ENCODE measurements at places on chromosomes 13 and 19. TPM values are rescaled to one million over a fixed set of nuclear protein-coding genes. Genes with fewer than 3 reads are reported as not detected.

C13orf42 gene
- 24.5 TPM for total RNA-seq

DNA sequence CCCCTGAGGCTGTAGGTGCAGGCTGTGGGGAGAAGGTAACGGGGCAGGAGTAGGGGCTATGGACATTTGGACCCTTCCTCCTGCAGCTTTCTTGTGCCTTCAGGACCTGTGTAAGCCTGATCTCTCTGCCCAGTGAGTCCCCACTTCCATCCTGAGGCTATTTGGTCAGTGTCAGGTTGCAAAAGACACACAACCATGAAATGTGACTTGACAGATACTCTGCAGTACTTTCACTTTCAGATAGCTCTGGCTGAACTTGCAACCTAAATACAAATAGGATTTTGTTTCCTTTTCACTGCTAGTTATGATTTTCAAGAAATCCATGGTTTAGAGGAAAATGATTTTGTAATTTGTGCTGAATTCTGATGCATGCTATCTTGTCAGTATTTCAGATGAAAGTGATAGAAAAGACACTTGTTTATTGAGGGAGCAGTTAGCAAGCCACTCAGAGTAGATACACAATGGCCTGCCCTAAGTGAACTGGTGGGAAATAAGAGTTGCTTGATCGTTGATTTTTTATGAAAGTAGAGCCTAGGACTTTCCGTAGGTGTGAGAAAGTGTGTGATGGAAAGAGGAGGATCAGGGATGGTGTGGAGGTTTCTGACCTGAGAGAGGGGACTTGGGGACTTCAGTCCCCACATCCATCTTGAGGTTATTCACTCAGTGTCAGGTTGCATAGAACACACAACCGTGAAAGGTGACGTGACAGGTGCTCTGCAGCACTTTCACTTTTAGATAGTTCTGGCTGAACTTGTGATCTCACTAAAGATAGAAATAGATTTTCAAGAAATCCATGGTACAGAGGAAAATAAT lies 18.1 kb upstream of the EID2 start:
- H3K36me3 ChIP-seq, result no peaks in the 10 kb centered on the region
- no peak overlapping the region for H3K27ac ChIP-seq
- no peak for DNase-seq
- no peaks in the 10 kb centered on the region for H3K27me3 ChIP-seq
- H3K4me1 ChIP-seq, result no peaks in the 10 kb centered on the region

GRCh38 chr13:85663856-85664255 lies 135.4 kb downstream of the SLITRK6 start:
- H3K27me3 ChIP-seq, result no peaks in the 10 kb centered on the region
- H3K4me1 ChIP-seq, result peaks cover 23% of the 10 kb centered on the region
- H3K27ac ChIP-seq, result no peak overlapping the region
- no peak overlapping the region for H3K4me3 ChIP-seq
- no peak for DNase-seq

DNA sequence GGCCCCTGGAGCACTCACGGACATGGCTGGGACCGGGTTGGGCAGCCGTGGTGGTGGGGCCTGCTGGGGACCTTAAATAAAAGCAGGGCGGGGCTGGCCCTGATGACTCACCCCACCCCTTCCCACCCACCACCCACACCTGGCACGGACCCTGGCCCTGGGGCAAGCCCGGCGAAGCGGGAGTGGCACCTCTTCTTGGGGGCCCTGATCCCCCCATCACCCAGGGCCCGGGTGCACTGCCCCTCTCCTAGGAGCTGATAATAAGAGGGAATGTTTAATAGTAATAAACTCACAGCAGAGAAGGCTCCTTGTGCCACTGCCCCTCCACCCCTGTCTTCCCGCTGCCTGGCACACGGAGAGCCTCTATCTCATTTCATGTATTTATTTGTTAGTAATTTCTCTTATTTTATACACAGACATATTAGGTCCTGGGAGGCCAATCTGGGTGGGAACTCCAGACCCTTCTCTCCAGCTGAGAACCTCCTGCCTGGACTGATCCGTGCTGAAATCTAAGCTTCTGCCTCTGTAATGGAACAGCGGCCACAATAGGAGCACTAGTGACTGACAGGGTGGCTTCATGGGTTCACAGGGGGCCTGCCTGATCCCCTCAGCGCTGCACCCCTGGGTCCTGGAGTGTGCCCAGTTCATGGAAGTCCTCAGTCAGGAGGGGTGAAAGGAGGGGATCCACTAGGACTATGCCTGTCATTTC lies at the start of gene LGALS7:
LGALS7 (minus strand) TSS at position 49 of the 709 bp plus-strand sequence; CDS start at position 24, 25 bp downstream.
- DNase-seq, result no peak
- no peaks in the 10 kb centered on the region for H3K36me3 ChIP-seq
- H3K4me3 ChIP-seq, result no peak within 1 kb of the TSS
- H3K4me1 ChIP-seq, result no peaks in the 10 kb centered on the region

DNA sequence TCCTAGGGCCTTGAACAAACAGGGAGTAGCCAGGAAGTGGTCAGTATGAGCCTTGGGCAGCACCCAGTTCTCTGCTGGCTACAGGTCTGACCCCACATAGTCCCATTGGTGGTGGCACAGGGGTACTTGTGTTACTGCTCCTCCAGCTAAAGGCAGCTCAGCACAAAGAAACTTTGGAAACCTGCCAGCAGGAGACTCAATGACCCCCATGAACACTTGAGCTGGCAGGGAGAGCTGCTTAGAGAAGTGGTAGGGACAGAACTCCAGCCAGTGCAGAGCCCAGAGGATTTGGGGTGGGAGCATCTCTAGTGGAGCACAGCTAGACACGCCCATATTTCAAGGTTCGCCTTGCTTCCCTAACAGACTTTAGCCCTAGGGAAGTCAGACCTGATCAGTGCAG lies 10.4 kb upstream of the ZNF586 start:
- H3K27me3 ChIP-seq, result no peaks in the 10 kb centered on the region
- H3K4me3 ChIP-seq, result no peak overlapping the region
- H3K27ac ChIP-seq, result no peak overlapping the region
- no peak for DNase-seq
- peaks cover 27% of the 10 kb centered on the region for H3K36me3 ChIP-seq

DNA sequence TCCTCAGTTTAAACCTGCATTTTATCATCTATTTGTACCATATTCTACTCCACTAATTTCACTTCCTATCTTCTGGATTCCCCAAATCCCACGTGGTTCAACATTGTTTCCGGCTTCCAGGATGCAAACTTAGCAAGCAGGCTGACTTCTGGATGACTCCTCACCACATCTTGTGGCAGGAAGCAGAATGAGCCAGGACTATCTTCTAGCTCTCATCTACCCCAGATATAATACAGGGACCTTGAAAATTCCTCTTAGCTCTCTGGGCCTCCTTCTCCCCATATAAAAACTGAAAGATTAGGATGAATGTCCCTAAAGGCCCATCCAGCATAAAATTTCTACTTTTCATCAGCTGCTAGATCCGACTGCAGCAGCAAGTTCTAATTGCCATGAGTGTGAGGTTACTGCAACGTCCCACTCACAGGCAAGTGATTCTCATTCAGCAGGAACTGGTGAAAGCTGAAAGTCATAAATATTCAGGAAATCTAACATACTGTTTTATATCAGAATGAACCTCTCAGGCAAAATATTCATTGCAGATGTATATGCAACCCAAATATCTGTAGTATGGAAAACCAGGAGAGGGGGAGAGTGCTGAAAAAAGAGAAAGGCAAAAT lies 93.4 kb downstream of the KCTD12 start:
- no peak overlapping the region for H3K4me3 ChIP-seq
- DNase-seq, result no peak
- no peaks in the 10 kb centered on the region for H3K36me3 ChIP-seq
- H3K27ac ChIP-seq, result no peak overlapping the region
- H3K4me1 ChIP-seq, result no peaks in the 10 kb centered on the region

GRCh38 chr19:10018786-10019185 lies 5.5 kb downstream of the RDH8 start:
- H3K4me1 ChIP-seq, result no peaks in the 10 kb centered on the region
- DNase-seq, result no peak

DNA sequence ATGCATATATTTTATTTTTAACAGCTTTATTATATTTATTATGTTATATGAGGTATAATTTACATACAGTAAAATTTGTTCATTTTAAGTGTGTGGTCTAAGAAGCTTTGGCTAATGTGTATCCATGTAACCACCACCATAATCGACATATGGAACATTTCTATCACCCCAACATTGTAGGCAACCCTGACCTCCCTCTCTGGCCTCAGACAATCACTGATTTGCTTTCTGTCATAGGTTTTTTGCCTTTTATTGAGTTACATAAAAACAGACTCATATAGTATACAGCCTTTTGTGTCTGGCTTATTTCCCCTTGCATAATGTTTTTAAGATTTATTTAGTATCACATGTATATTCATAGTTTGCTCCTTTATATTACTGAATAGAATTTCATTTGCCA lies 90.7 kb upstream of the KL start:
- no peaks in the 10 kb centered on the region for H3K27me3 ChIP-seq
- H3K4me1 ChIP-seq, result no peaks in the 10 kb centered on the region
- H3K4me3 ChIP-seq, result no peak overlapping the region
- no peaks in the 10 kb centered on the region for H3K36me3 ChIP-seq
- H3K27ac ChIP-seq, result no peak overlapping the region

GRCh38 chr19:4511300-4512054 lies 6.8 kb downstream of the PLIN4 start:
- H3K4me1 ChIP-seq, result no peaks in the 10 kb centered on the region
- no peak for DNase-seq
- H3K36me3 ChIP-seq, result no peaks in the 10 kb centered on the region
- H3K4me3 ChIP-seq, result no peak overlapping the region
- no peak overlapping the region for H3K27ac ChIP-seq
- H3K27me3 ChIP-seq, result peaks cover 51% of the 10 kb centered on the region

GRCh38 chr13:69999875-70000274 lies 107.8 kb upstream of the ATXN8OS start:
- H3K27ac ChIP-seq, result no peak overlapping the region
- no peaks in the 10 kb centered on the region for H3K4me1 ChIP-seq
- no peaks in the 10 kb centered on the region for H3K36me3 ChIP-seq
- H3K4me3 ChIP-seq, result no peak overlapping the region
- H3K27me3 ChIP-seq, result no peaks in the 10 kb centered on the region

DNA sequence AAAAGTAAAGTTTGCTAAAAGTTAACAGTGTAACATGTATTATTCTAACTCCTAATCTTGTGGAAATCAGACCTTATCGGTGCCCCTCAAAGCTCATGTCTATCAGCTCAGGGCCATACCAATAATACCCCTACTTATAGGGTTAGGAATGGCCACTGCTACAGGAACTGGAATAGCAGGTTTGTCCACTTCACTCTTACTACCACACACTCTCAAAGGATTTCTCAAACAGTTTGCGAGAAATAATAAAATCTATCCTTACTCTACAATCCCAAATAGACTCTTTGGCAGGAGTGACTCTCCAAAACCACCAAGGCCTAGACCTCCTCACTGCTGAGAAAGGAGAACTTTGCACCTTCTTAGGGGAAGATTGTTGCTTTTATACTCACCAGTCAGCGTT lies 1677.7 kb downstream of the OLFM4 start:
- H3K27ac ChIP-seq, result no peak overlapping the region
- no peak overlapping the region for H3K4me3 ChIP-seq
- H3K36me3 ChIP-seq, result 0 out of 2 replicates have a peak, but pooled peaks cover 3% of the 10 kb centered on the region
- no peaks in the 10 kb centered on the region for H3K27me3 ChIP-seq

- peaks cover 7% of the 10 kb centered on the region for H3K36me3 ChIP-seq
- peak; percentile 77 for DNase-seq
- H3K4me1 ChIP-seq, result no peaks in the 10 kb centered on the region
- no peak overlapping the region for H3K4me3 ChIP-seq
- H3K27me3 ChIP-seq, result no peaks in the 10 kb centered on the region
- no peak overlapping the region for H3K27ac ChIP-seq
Observed at GRCh38 chr19:56547535-56547934, 8.8 kb downstream of the ZFP28 start.

ZNF836 gene
- 18.6 TPM for total RNA-seq

- DNase-seq, result peak; percentile 86
- peaks cover 11% of the 10 kb centered on the region for H3K27me3 ChIP-seq
- H3K27ac ChIP-seq, result 0 out of 2 replicates have a peak overlapping the region, but pooled peaks have one; percentile 69
- H3K4me1 ChIP-seq, result 0 out of 2 replicates have a peak, but pooled peaks cover 3% of the 10 kb centered on the region
- no peaks in the 10 kb centered on the region for H3K36me3 ChIP-seq
Observed at GRCh38 chr19:1279782-1280341, 4.5 kb downstream of the FAM174C start.

NXNL1 gene
- not detected for total RNA-seq

DNA sequence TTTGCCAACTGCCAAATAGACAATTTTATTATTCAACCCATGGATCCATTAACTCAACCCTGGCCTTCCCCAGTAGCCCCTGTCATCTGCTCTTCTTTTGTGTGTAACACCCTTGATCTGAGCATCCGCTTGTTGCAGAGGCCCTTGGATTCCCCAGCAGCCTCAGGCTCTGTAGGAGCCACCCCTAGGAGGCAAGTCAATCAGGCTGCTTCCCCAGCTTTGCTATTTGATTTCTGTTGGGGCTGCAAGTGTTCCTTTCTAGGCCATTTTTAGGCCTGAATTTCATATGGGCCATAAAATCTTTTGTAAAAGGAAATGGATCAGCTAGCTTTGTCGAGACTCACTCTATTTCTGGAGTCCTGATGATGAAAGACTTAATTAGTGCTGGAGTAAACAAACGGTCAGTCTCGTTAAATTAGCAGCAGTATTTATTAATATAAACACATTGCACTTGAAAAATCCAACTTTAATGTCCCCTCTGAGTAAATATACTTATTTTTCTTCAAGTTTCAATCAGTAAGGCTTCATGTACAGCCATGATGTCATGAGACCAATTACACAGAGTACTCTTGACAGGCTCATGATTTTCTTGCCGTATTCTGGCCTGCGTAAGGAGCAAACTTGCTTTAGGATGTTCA lies 105.3 kb downstream of the RGCC start:
- DNase-seq, result no peak
- no peaks in the 10 kb centered on the region for H3K27me3 ChIP-seq
- no peak overlapping the region for H3K4me3 ChIP-seq
- H3K4me1 ChIP-seq, result no peaks in the 10 kb centered on the region

GRCh38 chr19:54949412-54949811 lies 2.1 kb upstream of the NLRP7 start:
- peaks cover 14% of the 10 kb centered on the region for H3K4me1 ChIP-seq
- H3K27me3 ChIP-seq, result no peaks in the 10 kb centered on the region
- no peak overlapping the region for H3K4me3 ChIP-seq
- H3K27ac ChIP-seq, result no peak overlapping the region
- no peaks in the 10 kb centered on the region for H3K36me3 ChIP-seq

GRCh38 chr19:23314505-23315251 lies 64.5 kb upstream of the ZNF724 start:
- H3K27me3 ChIP-seq, result no peaks in the 10 kb centered on the region
- H3K4me3 ChIP-seq, result no peak overlapping the region
- no peaks in the 10 kb centered on the region for H3K36me3 ChIP-seq

DNA sequence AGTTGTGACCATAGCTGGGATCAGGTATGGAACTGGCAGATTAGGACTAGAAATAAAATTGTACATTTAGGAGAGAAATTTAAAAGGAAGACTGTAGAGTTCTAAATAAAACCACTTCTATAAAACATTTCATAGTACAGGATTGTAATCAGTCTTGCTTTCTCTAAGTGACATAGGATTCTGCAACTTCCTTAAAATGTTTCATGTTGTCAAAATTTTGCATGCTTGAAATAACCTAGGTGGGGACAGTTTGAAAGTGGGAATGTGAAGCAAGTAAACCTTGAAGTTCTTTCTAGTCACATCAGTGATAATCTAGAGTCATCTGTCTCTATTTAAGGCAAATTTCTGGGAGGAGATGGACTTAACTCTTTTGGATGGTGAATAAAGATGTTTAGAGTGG lies 6.7 kb downstream of the TM9SF2 start:
- peaks cover 6% of the 10 kb centered on the region for H3K4me1 ChIP-seq
- H3K27me3 ChIP-seq, result no peaks in the 10 kb centered on the region
- H3K27ac ChIP-seq, result no peak overlapping the region
- H3K4me3 ChIP-seq, result no peak overlapping the region

LIM2 gene
- total RNA-seq, result not detected

MZT1 gene
- total RNA-seq, result 45.9 TPM

IGFL3 gene
- not detected for total RNA-seq

- no peak overlapping the region for H3K27ac ChIP-seq
- DNase-seq, result no peak
- H3K4me3 ChIP-seq, result no peak overlapping the region
- H3K36me3 ChIP-seq, result no peaks in the 10 kb centered on the region
Observed at GRCh38 chr13:22200440-22200839, 529.6 kb downstream of the FGF9 start.

Data from GM23338 (cell line).